ENCODE measurements at places on chromosomes 1 and 21.
A peak's percentile ranks its signal among the peaks of the same experiment; 100 is the strongest.

DNA sequence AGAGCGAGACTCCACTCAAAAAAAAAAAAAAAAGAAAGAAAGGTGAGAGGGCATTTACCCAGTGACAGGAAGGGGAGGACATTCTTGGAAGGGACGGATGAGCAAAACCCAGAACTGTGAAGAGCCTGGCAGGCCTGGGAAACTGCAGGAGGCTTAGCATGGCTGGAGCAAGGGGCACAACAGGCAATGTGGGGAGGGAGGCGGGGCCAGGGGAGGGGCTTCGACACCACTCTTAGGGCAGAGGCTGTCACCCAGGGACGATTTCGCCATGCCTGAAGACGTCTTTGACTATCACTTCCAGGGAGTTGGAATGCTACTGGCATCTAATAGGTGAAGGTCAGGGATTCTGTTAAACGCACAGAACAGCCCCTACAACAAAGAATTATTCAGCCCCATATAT is 184.0 kb downstream of the HUNK start:
- DNase-seq, result no peak

DNA sequence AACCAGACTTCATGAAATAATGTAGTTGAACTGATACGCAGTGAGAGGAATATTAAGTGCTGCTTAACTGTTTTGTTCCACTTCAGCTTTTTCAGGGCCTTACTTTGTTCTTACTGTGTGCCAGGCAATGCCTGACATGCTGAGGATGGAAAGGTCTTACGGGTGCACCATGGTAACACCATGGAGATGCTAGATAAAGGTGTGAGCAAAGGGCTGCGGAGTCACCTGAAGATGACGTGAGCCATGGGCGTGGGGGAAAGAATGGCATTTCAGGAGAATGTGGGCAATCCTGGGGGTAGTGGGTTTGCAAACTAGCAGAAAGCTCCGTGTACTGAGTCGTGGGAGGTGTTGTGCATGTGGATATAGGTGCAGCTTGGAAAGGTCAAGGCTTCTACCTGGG is 27.3 kb downstream of the MAN1C1 start:
- no peak for DNase-seq

DNA sequence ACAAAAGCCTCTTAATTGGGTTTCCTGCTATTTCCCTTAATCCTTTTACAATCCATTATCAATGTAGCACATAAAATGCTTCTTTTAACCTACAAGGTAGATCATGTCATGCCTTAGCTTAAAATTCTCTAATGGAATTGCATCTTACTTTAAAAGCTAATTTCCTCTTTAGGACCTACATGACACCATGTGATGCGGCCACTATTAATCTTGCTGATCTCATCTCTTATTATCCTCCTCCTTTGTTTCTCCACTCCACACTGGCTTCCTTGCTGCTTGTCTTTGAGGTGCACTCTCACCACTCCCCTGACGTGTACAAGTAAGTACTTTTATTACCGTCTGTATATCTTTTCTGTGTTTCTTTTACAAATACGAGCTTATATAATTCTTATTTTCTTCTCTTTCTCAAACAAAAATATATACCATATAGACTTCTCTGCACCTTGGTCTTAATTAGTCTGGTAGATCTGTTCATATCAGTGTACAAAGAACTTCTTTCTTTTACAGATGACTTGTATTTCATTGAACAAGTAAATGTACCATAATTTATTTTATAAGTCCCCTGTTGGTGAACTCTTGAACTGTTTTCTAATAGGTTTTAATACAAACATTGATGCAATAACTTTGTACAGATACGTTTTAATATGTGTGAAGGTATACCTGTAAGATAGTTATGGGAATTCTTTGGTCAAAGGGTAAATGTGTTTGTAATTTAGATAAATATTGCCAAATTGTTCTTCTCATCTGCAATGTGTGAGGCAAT is 28.2 kb downstream of the GPR88 start:
- no peak for DNase-seq

DNA sequence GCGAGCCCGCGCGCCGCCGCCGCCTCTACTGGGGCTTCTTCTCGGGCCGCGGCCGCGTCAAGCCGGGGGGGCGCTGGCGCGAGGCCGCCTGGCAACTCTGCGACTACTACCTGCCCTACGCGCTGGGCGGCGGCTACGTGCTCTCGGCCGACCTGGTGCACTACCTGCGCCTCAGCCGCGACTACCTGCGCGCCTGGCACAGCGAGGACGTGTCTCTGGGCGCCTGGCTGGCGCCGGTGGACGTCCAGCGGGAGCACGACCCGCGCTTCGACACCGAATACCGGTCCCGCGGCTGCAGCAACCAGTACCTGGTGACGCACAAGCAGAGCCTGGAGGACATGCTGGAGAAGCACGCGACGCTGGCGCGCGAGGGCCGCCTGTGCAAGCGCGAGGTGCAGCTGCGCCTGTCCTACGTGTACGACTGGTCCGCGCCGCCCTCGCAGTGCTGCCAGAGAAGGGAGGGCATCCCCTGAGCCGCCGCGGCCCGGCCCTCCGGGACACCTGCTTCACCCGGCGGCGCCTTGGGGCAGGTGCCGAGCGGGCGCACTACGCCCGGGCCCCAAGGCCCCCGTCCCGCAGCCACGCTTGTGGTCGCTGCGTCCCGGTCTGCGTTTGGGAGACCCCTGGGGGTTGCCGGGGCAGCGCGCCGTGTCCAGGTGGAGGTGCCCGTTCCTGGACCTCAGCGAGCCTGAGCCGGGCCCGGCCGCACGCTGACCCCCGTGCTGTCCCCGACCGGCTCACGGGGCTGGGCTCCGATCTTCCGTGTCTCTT is 944 bp downstream of the B3GALT6 start:
- no peak for DNase-seq

DNA sequence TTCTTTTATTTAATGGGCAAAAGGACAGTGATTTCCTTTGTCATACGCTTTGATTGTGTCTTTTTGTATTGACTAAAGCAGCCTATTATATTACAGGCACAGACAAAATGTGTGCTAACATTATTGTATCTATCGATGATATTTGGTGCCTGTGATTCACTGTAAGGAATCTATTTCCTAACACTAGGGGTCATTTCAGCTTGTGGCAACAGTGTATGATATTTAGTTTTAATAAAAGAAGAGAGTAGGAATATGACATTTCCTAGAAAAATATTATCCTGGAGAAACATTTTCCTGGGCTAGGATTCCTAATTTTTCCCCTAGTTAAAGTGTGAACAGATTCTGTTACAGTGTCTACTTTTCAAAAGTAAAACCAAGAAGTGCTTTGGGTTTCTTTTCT is 42.8 kb downstream of the TYW3 start:
- DNase-seq, result peak; percentile 16

DNA sequence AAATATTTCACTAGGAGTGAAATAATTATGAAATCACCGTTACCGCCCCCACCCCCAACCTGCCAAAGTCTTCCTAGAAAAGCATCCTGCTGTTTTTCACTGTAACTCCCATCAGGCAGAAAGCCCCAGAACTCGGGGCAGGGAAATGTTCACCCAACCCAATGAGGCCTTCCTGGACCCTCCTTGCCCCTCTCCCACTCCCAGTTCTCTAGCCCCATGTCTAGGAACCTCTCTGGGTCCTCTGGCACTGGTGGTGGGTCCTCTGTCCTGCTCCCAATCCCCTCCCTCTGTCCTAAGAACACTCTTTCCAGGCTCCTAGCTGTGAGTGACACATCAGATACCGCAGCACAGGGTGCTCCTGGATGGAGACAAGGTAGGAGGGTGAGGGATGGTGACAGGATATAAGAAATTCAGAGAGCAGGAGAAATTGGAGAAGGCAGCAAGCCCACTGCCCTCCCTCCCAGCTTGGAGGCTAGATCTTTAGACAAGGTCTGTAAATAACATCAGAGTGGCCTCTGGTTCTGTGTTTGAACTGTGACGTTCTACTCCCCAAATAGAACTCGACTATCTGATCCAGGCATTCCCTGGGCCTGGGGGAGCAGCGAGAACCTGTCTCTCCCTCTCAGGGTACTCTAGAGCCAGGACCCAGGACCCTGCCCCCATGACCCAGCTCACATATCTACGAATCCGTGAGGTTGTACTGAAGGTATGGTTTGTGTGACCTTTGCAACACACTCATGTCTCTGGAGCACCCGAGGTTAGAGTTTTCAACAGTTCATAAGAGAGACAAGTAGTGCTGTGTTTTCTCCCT is 23.3 kb upstream of the BTG2 start:
- peak; percentile 42 for DNase-seq

- DNase-seq, result no peak
These were observed 12.3 kb upstream of the TARS2 start for GRCh38 chr1:150474869-150475268.

DNA sequence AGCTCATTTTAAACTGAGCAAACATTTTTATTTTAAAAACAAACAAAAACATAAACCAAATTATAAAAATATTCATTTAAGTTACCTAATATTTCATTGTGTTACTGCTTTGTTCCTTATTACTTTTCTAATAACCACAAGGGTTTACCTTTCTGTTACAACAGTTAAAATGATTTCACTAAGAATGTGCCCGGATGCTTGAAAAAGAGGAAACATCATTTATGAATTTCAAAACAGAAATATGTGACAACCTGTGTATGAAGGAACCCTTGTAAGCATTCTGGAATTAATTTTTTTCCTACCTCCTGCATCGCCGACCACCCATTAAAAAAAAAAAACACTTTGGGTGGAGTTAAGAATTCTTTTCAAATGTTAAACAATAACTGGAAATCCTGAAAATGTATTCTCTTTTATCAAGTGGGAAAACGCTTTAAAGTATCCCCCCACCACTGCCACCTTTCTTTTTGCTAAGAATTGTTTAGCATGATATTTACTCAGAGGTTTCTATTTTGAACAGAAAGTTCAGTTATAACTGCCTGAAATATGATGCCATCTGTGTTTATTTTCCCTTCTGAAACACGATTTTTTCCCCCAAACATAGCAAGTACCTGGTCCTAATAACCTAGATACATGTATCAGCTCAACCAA is 9.1 kb downstream of the CYYR1 start:
- DNase-seq, result no peak
